PC-9 (cell line): ENCODE measurements at places on chromosomes 7 and 10. TPM values are rescaled to one million over a fixed set of nuclear protein-coding genes. Genes with fewer than 3 reads are reported as not detected.

The DCLRE1A gene
- total RNA-seq: 6.1 and 7.7 TPM in 2 replicates

- no peak overlapping the region for H3K4me3 ChIP-seq
- no peaks in the 10 kb centered on the region for H3K4me1 ChIP-seq
- H3K27ac ChIP-seq: no peak overlapping the region
- H3K36me3 ChIP-seq: no peaks in the 10 kb centered on the region
- DNase-seq: no peak
- H3K27me3 ChIP-seq: peaks cover 5% of the 10 kb centered on the region; the same call in 1 of the 2 replicates
These were observed 27.4 kb downstream of the SFMBT2 start for GRCh38 chr10:7383442-7383841.

The GNAT3 gene
- total RNA-seq: not detected in 2 replicates

The NPC1L1 gene
- 0.28 and 0.30 TPM in 2 replicates for total RNA-seq

DNA sequence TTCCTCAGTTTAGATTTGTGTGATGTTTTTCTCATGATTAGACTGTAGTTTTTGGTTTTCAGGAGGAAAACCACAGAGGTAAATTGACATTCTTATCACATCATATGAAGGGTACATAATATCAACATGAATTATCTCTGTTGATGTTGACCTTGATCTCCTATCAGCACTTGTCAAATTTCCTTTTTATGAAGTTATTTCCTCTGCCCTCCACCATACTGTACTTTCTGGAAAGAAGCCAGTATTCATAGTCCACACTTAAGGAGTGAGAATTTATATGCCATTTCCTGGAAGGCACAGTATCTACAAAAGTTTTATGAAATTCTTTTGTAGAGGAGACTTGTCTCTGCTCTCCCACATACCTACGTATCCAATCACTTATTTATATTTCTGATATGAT lies 807.2 kb upstream of the MBL2 start:
- H3K27me3 ChIP-seq: no peaks in the 10 kb centered on the region
- no peak overlapping the region for H3K4me3 ChIP-seq
- no peak for DNase-seq
- H3K4me1 ChIP-seq: no peaks in the 10 kb centered on the region

GRCh38 chr7:128827971-128828711 lies 2.1 kb upstream of the FLNC start:
- no peaks in the 10 kb centered on the region for H3K27me3 ChIP-seq
- H3K36me3 ChIP-seq: no peaks in the 10 kb centered on the region
- H3K27ac ChIP-seq: peak overlapping the region; percentile 77
- H3K4me3 ChIP-seq: no peak overlapping the region
- DNase-seq: no peak

- H3K27me3 ChIP-seq: no peaks in the 10 kb centered on the region
- no peak overlapping the region for H3K27ac ChIP-seq
- no peaks in the 10 kb centered on the region for H3K4me1 ChIP-seq
- no peak for DNase-seq
These were observed 19.4 kb downstream of the COPG2 start for GRCh38 chr7:130649004-130649790.
